ENCODE measurements at places on chromosomes 5 and 9. TPM values are rescaled to one million over a fixed set of nuclear protein-coding genes. Genes with fewer than 3 reads are reported as not detected.
A peak's percentile ranks its signal among the peaks of the same experiment; 100 is the strongest.

DNA sequence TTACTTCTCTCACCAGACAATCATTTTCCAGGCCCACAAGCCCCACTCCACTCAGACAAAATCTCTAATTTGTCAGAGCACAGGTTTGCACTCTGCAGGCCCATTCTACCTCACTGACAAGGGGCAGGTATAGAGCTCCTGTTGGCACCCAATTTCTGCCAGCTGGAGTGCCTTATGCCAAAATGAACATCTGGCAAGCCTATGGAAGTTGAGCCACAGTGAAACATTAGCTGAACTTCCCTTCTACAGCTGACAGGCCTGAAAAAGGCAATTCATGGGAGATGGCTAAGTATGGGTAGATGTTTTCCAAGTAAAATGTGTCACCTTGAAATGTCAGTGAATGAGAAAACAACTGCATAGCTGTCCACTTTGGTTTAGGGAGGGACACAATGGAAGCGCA, 87.0 kb downstream of the SPOCK1 start:
- H3K4me3 ChIP-seq: no peak overlapping the region
- H3K27me3 ChIP-seq: no peaks in the 10 kb centered on the region
- no peak overlapping the region for H3K27ac ChIP-seq
- no peaks in the 10 kb centered on the region for H3K4me1 ChIP-seq

DNA sequence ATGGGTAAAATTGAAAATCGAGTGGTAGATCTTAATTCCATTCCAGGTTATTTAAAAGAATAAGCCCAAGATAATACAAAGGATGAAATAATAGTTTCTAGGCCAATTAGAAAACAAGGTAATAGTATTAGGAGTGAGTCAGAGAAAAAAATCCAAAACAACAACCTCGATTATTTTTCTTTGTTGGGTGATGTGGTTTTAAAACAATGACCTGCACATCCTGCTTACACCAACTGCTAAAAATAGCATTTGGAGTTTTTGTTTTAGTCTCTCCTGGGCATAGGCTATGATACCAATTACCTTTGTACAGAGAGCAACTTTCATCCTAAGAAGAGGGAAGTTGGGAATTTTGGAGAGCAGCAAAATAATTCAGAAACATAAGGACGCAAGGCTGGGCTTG, 101.7 kb upstream of the MYO10 start:
- no peaks in the 10 kb centered on the region for H3K36me3 ChIP-seq
- no peak overlapping the region for H3K4me3 ChIP-seq

DNA sequence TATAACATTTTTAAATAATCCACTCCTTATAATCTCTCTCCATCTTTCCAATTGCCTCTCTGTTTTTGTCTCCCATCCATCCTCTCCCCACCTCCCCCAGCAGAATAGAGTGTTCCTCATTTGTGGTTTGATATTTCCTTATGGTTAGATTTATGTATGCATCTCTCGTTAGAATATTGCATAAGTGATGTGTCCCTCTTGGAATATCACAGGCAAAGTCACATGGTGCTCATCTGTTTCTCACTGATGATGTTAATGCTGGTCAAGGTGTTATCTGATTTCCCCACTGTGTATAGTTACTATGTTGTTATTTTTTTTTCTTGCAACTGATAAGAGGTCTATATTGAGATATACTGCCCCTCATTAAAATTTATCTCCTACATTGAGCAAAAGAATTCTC, 3.1 kb upstream of the LRRC70 start:
- H3K4me3 ChIP-seq: no peak overlapping the region
- H3K36me3 ChIP-seq: peaks cover 4% of the 10 kb centered on the region
- no peak for DNase-seq
- H3K27me3 ChIP-seq: no peaks in the 10 kb centered on the region

DNA sequence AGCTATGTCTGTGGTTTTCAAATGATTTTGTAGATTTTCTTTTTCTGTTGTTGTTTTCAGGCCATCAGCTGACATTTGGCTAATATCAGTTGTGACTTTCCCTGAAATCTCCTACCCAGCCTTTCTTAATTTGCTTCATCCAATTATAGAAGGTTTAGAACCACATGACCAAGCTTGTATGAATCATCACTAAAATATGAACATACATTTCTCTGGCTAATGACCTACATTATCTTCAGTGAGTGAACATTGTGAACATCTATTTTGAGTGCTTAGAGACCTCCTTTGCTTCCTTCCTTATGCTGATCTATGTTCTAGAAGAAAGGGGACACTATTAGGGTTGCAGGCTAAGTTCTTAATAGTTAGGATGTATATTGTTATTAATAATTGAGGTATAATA, 532.5 kb downstream of the RAB3C start:
- no peak for DNase-seq
- no peaks in the 10 kb centered on the region for H3K27me3 ChIP-seq
- no peaks in the 10 kb centered on the region for H3K4me1 ChIP-seq
- no peak overlapping the region for H3K4me3 ChIP-seq
- H3K36me3 ChIP-seq: no peaks in the 10 kb centered on the region

DNA sequence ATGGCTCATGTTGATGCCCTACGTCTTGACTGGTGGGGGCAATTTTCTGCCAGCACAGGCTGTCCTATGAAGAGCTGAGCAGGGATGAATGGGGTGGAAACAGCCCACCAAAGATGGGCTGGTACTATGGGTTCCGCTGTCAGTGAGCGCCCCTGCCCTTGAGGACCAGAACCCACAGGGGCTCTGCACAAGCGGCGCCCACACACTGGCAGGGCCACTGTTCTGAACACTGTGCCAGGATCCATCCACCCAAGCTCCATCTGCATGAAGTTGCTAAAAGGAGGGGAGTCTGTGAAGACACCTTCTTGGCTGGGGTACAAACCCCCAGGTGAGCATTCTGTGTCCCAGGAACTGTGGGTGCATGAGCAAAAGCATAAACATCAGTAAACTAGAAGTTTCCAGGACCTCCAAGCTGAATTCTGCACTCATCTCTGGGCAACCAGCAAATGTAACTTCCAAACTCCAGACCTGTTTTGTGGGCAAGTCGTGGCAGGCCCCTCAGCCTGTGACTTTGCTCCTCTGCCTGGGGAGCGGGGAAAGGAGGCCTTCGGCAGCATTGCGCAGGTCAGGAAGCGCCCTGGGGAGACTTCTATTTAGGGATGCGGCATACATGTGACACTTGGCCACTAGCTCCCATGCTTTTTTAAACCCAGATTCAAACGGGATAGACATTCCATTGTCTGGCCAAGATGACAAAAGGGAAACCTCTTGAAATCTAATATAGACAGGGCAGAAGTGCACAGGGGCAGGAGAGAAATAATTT, 48.9 kb downstream of the PTPN3 start:
- DNase-seq: no peak
- no peak overlapping the region for H3K4me3 ChIP-seq
- H3K27me3 ChIP-seq: no peaks in the 10 kb centered on the region
- H3K27ac ChIP-seq: peak overlapping the region; percentile 60
- no peaks in the 10 kb centered on the region for H3K36me3 ChIP-seq
- no peaks in the 10 kb centered on the region for H3K4me1 ChIP-seq

GRCh38 chr9:14270358-14271092, 43.4 kb downstream of the NFIB start:
- peak overlapping the region; percentile 60 for H3K27ac ChIP-seq
- peak overlapping the region; percentile 2 for H3K4me3 ChIP-seq
- H3K36me3 ChIP-seq: no peaks in the 10 kb centered on the region

- H3K27ac ChIP-seq: no peak overlapping the region
- H3K27me3 ChIP-seq: no peaks in the 10 kb centered on the region
- H3K4me1 ChIP-seq: no peaks in the 10 kb centered on the region
- no peak overlapping the region for H3K4me3 ChIP-seq
- no peaks in the 10 kb centered on the region for H3K36me3 ChIP-seq
- DNase-seq: no peak
These were observed 412 bp downstream of the LCN1 start for GRCh38 chr9:135521608-135522095.

FGF10 gene
- 60.5 TPM for total RNA-seq

DNA sequence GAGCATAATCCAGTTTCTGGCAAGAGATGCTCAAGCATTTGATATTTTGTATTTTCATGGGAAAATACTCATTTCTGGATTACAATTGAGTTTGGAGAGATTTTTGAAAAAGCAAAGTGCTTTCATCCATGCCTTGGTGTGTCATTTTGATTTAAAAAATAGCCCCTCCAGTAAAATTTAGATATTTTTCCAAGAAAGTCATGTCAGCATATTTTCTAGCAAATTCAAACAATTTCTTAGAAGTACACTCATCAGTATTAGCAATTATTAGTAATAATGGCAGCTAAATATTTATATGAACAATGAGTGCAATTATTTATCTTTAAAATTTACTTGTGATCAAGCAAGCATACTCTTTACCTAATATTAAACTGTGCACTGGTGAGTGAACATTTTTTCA, 102.2 kb upstream of the TMEM161B start:
- no peaks in the 10 kb centered on the region for H3K36me3 ChIP-seq
- no peak overlapping the region for H3K4me3 ChIP-seq
- DNase-seq: no peak
- no peaks in the 10 kb centered on the region for H3K4me1 ChIP-seq
- no peak overlapping the region for H3K27ac ChIP-seq
- no peaks in the 10 kb centered on the region for H3K27me3 ChIP-seq

SCGB3A2 gene
- not detected for total RNA-seq

DNA sequence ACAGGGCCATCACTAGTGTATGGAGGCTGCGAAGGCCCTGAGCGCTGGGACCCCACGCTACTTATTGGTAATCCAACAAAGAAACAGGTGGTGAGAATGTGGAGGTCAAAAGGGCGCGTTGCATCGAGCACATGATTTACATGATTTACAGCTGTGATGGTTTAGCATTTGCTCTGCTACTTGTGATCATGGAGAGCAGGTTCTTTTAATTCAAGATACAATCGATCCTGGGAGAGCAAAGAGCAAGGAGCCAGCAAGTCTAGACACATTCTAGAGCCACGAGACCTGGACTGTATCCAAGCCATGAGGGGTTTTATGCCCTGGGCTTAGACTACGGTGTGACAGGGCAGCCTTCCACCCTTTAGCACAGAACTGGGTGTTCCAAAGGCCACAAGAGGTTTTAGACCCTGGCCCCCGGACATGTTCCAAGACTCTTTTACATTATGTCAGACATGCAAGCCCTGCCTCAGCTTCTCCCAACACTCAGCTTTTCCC, 47.0 kb upstream of the CLK4 start:
- no peaks in the 10 kb centered on the region for H3K4me1 ChIP-seq
- H3K4me3 ChIP-seq: no peak overlapping the region
- H3K36me3 ChIP-seq: no peaks in the 10 kb centered on the region
- no peaks in the 10 kb centered on the region for H3K27me3 ChIP-seq

GRCh38 chr5:164204338-164204946, 699.0 kb downstream of the MAT2B start:
- H3K4me3 ChIP-seq: no peak overlapping the region
- DNase-seq: no peak
- no peaks in the 10 kb centered on the region for H3K27me3 ChIP-seq
- H3K36me3 ChIP-seq: no peaks in the 10 kb centered on the region

UBLCP1 gene
- 24.3 TPM for total RNA-seq

DNA sequence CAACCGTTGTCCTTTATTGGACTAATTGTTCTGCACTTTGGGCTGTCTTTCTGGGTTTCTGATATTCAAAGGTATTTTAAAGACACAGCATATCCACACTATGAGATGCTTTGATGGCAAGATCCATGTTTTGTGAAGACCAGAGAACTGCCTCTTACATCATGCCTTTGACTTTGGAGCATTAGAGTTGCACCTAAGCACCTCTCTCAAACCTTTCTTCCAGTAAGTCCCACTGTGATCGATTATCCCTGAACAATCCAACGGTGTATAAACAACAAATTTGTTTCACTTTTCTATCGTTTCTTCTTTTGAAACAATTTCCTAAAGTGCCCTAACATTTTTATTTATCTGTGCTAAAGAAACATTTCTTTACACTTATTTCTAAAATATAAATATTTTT, 144.4 kb downstream of the KCTD16 start:
- no peaks in the 10 kb centered on the region for H3K36me3 ChIP-seq
- no peak overlapping the region for H3K4me3 ChIP-seq
- no peak overlapping the region for H3K27ac ChIP-seq

- no peak for DNase-seq
- no peak overlapping the region for H3K4me3 ChIP-seq
- no peaks in the 10 kb centered on the region for H3K27me3 ChIP-seq
- no peaks in the 10 kb centered on the region for H3K36me3 ChIP-seq
- no peaks in the 10 kb centered on the region for H3K4me1 ChIP-seq
- no peak overlapping the region for H3K27ac ChIP-seq
These were observed 103.7 kb upstream of the SPOCK1 start for GRCh38 chr5:137602721-137603273.

- no peak overlapping the region for H3K27ac ChIP-seq
- H3K4me3 ChIP-seq: no peak overlapping the region
- H3K27me3 ChIP-seq: no peaks in the 10 kb centered on the region
These were observed 253.8 kb downstream of the DMRT2 start for GRCh38 chr9:1303932-1304331.

- H3K4me3 ChIP-seq: no peak overlapping the region
- H3K4me1 ChIP-seq: no peaks in the 10 kb centered on the region
- H3K36me3 ChIP-seq: no peaks in the 10 kb centered on the region
- peaks cover 38% of the 10 kb centered on the region for H3K27me3 ChIP-seq
These were observed 58.3 kb upstream of the NOTCH1 start for GRCh38 chr9:136603901-136604814.

BAAT gene
- not detected for total RNA-seq
